ENCODE measurements at places on chromosomes 2 and 18.

- no peak for DNase-seq
These were observed 197.0 kb upstream of the ACVR2A start for GRCh38 chr2:147647816-147648215.

GRCh38 chr18:13244135-13244534, 25.6 kb downstream of the LDLRAD4 start:
- DNase-seq, result no peak

DNA sequence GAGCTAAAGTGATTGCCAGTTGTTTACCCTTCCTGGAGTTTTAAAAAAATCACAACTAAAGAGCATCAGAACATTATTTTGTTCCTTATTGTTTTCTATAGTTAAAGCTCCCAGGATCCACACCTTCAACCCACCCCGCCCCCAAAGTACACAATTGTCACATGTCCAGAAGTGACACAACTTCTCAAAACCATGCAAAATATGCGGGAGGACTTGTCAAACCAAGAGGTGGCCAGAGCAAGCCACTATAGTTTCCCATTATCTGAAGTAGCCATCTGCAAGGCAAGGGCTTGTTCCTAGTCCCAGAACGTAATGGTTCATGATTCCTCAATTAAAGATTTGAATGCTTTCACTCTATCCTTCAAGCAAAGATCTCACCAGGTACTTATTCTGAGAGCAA, 9.9 kb upstream of the INO80C start:
- DNase-seq, result no peak

GRCh38 chr2:20104900-20105545, 53.6 kb upstream of the LAPTM4A start:
- DNase-seq, result no peak

DNA sequence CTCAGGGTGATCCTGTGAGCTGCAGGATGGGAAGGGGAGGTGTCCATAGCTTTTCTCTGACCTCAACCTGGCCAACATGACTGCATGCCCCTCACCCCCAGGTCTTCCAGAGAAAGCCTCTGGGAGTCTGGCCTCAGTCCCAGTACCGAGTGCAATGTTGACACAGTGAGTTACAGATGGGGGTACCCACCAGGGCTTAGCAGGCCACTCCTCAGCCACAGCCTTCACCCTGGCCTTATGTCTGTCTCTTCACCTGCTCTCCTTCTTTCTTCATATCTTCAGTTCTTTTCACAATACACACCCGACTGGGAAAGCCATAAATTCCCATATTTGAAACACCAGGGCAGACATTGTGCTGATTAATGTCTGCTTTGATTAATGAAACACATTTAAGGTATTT, 33.5 kb downstream of the AOX1 start:
- DNase-seq, result no peak

- DNase-seq, result no peak
These were observed 38.9 kb upstream of the FBXO11 start for GRCh38 chr2:47945046-47945781.

- DNase-seq, result peak; percentile 50
These were observed 28.0 kb downstream of the PNO1 start for GRCh38 chr2:68185541-68186164.

DNA sequence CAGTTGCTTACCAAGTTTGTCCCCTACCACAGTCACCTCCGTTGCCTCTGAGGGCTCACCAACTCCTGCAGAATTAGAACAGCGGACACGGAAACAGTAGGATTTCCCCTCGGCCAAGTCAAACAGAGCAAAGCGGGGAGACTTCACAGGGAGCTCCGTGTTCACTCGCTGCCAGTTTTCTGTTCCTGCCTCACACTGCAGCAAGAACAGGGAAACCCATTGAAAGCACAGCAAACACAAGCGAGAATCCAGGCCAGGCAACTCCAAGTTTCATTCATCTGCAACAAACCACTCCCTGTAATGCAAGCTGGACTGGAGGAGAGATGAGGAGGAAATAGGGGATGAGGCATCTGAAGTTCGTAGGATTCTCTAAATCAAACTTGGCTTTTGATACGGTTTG, 84.2 kb downstream of the MYOM1 start:
- no peak for DNase-seq

- DNase-seq, result no peak
These were observed 144.3 kb downstream of the CHST9 start for GRCh38 chr18:27040796-27041195.

GRCh38 chr2:62441421-62441820, 64.6 kb downstream of the TMEM17 start:
- DNase-seq, result no peak

DNA sequence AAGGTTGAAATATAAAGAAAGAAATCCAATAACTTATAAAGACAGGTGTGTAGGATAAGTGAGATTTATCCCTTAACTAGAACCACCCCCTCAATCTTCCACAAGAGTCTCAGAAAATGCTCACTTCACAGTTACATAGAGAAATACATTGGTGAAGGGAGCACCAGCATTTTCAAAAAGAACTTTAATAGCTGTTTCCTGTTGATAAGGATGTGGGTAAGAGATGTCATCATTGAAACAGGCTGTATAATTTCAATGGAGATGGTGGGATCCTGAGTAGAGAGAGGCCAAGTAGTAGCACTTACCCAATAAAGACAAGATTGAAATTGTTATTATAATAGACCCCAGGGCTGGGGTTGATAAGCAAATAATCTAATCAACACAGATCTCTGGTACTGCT, 162.2 kb upstream of the TACR1 start:
- DNase-seq, result no peak

DNA sequence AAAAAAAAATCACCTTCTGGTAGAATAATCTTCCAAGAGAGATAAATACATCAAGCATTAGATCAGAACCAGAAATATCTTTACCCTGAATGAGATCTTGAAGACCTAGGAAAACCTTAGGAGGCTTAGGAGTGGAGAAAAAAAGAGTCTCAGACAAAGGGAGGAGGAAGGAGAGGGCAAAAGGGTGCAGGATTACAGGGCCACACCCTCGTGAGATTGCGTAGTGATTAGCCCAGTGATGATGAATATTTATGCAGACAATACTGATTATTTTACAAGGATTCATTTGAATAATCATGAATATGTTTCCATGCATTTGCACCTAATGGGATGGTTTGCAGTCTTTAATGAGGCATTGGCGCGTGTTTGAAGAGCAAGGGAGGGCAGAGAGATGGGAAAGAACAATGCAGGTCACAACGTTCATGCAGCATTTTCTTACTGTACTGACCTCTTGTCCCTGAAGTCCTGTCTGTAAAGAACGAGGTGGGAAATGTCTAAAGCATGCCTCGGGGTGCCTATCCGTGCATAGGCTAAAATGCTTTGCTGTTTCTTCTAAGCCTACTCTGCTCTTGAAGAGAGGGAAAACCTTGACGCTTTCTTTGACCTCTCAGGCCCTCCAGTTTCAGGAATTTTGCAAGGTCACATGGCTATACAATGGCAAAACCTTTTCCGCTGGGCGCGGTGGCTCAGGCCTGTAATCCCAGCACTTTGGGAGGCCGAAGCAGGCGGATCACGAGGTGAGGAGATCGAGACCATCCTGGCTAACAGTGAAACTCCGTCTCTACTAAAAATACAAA, 18.6 kb upstream of the ZNF532 start:
- no peak for DNase-seq

DNA sequence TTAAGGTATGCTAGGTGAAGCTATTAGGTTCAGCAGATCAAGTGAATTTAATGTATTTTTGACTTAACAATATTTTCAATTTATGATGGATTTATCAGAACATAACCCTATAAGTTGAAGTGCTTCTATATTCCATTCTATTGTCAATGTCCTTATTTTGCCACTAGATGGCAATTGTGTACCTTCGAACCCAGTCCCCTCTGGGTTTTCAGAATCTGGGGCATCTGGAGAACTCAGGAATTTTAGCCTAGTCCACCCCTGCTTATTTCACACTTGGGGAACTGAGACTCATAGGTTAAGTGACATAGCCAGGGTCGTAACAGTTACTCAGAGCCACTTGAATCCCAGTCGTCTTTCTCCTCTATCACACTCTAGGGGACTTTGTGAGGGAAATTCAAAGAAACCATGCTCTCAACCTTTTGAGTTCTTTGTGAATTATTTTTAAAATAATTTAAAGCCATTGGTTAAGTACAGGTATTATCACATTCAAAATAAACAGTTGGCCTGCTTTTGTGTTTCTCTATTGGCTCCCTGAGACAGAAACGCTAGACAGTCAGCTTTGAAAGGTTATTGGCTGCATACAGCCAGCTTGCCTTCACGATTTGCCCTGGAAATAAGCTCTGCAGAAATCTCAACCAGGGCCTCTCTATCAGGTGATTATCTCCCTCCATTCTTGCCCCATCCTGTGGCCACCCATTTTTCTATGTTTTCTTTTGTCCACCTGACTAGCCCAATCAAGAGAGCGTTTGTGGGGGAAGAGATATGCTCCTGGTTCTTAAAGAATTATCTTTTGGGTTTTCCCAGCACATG, 145.0 kb downstream of the TTC27 start:
- DNase-seq, result peak; percentile 76

- DNase-seq, result no peak
These were observed 596.9 kb downstream of the NYAP2 start for GRCh38 chr2:225996462-225996828.

- DNase-seq, result peak; percentile 85
These were observed 89.0 kb downstream of the MTCL1 start for GRCh38 chr18:8794156-8794933.

- no peak for DNase-seq
These were observed 507.1 kb upstream of the TNP1 start for GRCh38 chr2:217366966-217367365.

DNA sequence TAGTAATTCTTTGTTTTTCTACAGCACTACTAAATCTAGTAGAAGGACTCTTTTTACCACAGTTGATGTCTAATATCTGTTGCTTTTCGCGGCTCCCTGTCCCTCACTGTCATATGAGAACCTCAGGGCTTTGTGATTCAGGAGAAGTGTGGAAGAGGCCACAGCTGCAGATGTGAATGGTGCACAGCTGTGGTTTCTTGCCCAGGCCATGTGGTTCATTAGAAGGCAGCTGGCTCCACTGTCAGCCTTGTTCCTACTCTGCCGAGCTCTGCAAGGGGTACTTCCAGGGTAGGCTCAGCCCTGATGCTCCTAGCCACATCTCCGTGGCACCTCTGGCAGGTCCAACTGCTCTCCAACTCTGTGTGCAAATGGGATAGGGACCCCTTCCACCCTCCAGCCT, 83.9 kb downstream of the APOB start:
- DNase-seq, result no peak

GRCh38 chr2:140061240-140061639, 1281.0 kb upstream of the NXPH2 start:
- DNase-seq, result no peak

GRCh38 chr2:228352048-228352447, 170.6 kb upstream of the SPHKAP start:
- no peak for DNase-seq

DNA sequence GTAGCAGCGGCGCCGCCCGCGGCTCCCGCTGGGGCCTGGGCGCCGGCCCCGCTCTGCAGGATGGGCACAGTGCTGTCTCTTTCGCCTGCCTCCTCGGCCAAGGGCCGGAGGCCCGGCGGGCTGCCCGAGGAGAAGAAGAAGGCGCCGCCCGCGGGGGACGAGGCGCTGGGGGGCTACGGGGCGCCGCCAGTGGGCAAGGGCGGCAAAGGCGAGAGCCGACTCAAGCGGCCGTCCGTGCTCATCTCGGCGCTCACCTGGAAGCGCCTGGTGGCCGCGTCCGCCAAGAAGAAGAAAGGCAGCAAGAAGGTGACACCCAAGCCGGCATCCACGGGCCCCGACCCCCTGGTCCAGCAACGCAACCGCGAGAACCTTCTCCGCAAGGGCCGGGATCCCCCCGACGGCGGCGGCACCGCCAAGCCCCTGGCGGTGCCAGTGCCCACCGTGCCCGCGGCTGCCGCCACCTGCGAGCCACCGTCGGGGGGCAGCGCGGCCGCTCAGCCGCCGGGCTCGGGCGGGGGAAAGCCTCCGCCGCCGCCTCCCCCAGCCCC, 369 bp downstream of the CDK5R2 start:
- DNase-seq, result no peak

- peak; percentile 78 for DNase-seq
These were observed 58.9 kb upstream of the STON1 start for GRCh38 chr2:48471048-48471474.

GRCh38 chr2:106108351-106108750, 85.8 kb downstream of the UXS1 start:
- peak; percentile 52 for DNase-seq

GRCh38 chr2:241799522-241800197, 9.3 kb upstream of the NEU4 start:
- no peak for DNase-seq

DNA sequence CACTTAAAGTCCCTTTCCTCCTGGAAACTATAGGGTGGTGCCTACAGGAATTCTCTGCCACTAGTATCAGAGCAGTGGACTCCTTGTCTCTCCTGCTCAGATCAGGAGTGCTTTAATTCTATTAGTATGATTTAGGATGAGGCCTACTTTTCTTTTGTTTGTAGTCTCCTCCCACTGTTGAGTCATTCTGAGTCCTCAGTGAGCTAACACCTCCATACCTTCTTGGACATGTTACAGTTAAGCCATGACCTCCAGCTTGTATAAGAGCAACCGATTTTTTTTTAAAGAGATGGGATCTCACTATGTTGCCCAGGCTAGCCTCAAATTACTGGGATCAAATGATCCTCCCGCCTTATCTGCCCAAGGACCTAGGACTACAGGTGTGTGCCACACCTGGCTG, 48.7 kb upstream of the OTOF start:
- no peak for DNase-seq

DNA sequence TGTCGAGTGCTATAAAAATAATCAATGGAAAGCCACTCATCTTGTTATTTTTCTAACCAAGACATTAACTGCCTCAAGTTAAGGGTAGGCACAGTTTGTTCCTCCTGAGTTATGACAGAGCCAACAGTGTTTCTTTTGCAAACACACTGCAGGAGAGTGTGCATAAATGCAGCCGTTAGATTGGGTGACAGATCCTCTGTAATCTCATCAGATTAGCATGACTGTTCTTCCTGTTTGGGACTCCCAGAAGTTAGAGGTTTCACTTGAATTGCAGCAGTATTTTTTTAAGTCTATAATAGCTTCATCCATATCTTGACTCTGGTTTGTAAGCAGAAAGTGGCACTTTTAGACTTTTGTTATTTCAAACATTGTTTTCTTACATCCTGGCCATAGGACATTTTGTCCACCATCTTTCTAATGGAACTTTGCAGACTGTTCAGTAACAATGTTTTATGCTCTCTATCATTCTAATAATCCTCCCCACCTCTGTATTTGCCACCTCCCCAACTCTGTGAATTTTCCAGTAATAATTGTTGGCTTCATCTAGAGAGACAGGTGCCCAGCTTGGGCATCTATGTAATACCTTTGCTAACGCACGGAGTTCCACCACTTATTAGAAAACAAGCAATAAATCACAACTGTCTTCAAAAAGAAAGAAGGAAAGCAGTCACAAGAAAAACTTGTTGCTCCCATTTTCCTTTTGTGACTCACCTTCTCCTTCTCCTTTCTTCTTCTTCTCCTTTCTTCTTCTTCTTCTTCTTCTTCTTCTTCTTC, 560.0 kb downstream of the ADCYAP1 start:
- no peak for DNase-seq

- DNase-seq, result no peak
These were observed 301.6 kb downstream of the CYP26B1 start for GRCh38 chr2:71846072-71846471.

- peak; percentile 56 for DNase-seq
These were observed 45.6 kb upstream of the GALNT3 start for GRCh38 chr2:165839610-165840009.

Data from EH (cell line).